Stimulated activated naive B cell treated with anti-CD40 and anti-IgM and Interleukin-4, amounts not matched to agents 10 μg/mL and 1 μg/mL and 100 μg/mL, for 72 hours (primary cell): ENCODE measurements at places on chromosomes 2 and 18.

GRCh38 chr2:231531466-231531865 lies 1.2 kb upstream of the NMUR1 start:
- H3K27me3 ChIP-seq: peaks cover 35% of the 10 kb centered on the region
- DNase-seq: no peak
- H3K36me3 ChIP-seq: no peaks in the 10 kb centered on the region
- peak overlapping the region; percentile 83 for H3K27ac ChIP-seq
- peaks cover 16% of the 10 kb centered on the region for H3K4me1 ChIP-seq

- no peaks in the 10 kb centered on the region for H3K27me3 ChIP-seq
- H3K27ac ChIP-seq: no peak overlapping the region
- no peak overlapping the region for H3K4me3 ChIP-seq
These were observed 55.0 kb upstream of the PEX13 start for GRCh38 chr2:60962528-60962927.

- H3K27me3 ChIP-seq: no peaks in the 10 kb centered on the region
- H3K4me1 ChIP-seq: no peaks in the 10 kb centered on the region
- H3K36me3 ChIP-seq: peaks cover 21% of the 10 kb centered on the region
These were observed 23.2 kb upstream of the PLA2R1 start for GRCh38 chr2:160085662-160086061.

DNA sequence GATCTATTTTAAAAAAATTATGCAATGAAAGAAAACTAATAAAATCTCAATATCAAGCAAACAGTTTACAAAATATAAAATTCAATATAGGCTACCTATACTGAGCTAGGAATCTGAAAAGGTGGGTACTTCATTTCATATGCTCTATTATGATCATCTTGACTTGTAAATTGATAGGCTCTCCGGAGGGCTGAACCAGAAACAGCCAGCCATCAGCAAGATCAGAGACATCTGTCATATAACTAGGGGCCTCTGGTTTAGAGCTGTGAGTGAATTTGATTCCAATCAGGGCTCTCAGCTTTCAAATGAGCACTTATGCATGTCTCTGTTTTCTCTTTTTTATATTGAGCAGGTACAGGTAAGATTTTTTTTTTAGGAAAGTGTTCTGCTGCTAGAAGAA lies 114.2 kb downstream of the SPHKAP start:
- H3K27ac ChIP-seq: no peak overlapping the region
- H3K36me3 ChIP-seq: no peaks in the 10 kb centered on the region
- H3K4me3 ChIP-seq: no peak overlapping the region
- no peak for DNase-seq
- no peaks in the 10 kb centered on the region for H3K4me1 ChIP-seq
- H3K27me3 ChIP-seq: no peaks in the 10 kb centered on the region

- no peaks in the 10 kb centered on the region for H3K27me3 ChIP-seq
- peak; percentile 26 for DNase-seq
- no peaks in the 10 kb centered on the region for H3K36me3 ChIP-seq
- peak overlapping the region; percentile 68 for H3K4me3 ChIP-seq
- H3K27ac ChIP-seq: no peak overlapping the region
These were observed 819.6 kb upstream of the FSHR start for GRCh38 chr2:49973917-49974368.

DNA sequence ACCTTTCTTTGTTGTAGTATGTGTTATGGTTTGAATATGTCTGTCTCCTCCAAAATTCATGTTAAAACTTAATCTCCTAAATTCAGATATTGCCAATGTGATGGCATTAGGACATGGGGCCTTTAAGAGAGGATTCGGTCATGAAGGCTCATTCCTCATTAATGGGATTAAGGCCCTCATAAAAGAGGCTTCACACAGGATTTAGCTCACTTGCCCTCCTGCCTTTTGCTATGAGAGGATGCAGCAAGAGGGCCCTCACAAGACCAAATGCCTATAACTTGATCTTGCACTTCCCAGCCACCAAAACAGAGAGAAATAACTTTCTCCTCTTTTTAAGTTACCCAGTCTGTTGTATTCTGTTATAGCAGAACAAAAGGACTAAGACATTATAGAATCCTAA lies 19.7 kb downstream of the ZBTB14 start:
- no peaks in the 10 kb centered on the region for H3K4me1 ChIP-seq
- H3K27ac ChIP-seq: no peak overlapping the region
- peaks cover 13% of the 10 kb centered on the region for H3K36me3 ChIP-seq
- no peak for DNase-seq
- H3K27me3 ChIP-seq: peaks cover 27% of the 10 kb centered on the region

DNA sequence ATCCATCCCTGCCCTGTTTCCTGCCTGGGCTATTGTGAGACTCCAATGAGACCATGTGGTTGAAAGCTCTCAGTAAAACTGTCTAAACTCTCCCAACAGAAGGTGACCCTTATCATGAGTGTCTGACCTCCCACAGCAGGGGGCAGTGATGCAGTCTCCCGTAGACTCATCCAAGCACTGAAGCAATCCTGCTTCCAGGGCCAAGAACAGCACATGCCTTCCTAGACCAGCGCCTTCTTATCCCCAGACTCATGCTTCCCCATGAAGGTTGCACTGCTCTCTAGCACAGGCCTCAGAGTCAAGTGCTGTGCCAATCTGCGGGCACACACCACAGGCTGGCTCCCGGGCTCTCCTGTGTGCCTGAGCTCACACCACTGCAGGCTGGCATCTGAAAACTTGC lies 112.3 kb downstream of the TNS1 start:
- no peaks in the 10 kb centered on the region for H3K36me3 ChIP-seq
- H3K4me3 ChIP-seq: no peak overlapping the region
- no peak overlapping the region for H3K27ac ChIP-seq
- H3K4me1 ChIP-seq: peaks cover 12% of the 10 kb centered on the region
- DNase-seq: no peak
- no peaks in the 10 kb centered on the region for H3K27me3 ChIP-seq

DNA sequence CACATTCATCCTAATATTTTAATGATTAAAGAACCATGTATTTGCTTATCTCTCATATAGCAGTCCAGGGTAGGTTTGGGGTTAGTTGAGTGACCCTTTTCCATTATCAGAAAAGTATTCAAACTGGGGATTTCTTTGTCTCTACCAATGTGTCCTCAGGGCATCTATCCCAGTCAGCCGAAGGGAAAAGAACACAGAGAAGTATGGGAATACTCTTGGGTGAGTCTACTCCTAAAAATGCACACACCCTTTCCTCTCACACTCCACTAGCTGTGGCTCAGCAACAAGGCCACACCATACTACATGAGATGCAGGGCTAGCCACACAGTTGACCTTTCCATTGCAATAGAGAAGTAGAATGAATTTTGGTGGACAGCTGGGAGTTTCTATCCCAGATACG lies 114.3 kb downstream of the NXPH2 start:
- H3K4me3 ChIP-seq: no peak overlapping the region
- peaks cover 2% of the 10 kb centered on the region for H3K27me3 ChIP-seq
- H3K36me3 ChIP-seq: no peaks in the 10 kb centered on the region
- no peaks in the 10 kb centered on the region for H3K4me1 ChIP-seq

- H3K36me3 ChIP-seq: no peaks in the 10 kb centered on the region
- no peaks in the 10 kb centered on the region for H3K4me1 ChIP-seq
- H3K4me3 ChIP-seq: no peak overlapping the region
- H3K27ac ChIP-seq: no peak overlapping the region
- H3K27me3 ChIP-seq: peaks cover 29% of the 10 kb centered on the region
- DNase-seq: no peak
These were observed 96.9 kb downstream of the TSHZ1 start for GRCh38 chr18:75307530-75307929.

GRCh38 chr18:34787931-34788532 lies 77.9 kb downstream of the DTNA start:
- no peak overlapping the region for H3K4me3 ChIP-seq
- peaks cover 2% of the 10 kb centered on the region for H3K4me1 ChIP-seq
- H3K27ac ChIP-seq: no peak overlapping the region

DNA sequence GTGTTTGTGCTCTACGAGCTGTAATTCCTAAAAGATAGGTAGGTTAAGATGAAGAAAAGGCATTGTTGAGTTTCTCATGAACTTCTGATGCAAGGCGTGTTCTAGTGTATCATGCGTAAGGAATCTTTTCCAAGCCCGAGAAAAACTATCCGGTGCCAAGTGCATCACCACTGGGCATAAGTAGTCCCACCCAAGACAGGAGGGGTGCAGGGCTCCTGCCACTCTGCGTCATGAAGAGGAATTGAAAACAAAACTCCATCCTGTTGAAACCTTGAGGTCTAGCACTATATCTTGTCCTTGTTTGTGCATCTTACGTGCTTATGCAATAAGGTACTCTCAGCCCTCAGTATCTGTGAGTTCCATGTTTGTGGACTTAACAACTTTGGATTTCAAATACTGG lies 45.7 kb downstream of the RAB31 start:
- DNase-seq: no peak
- H3K27me3 ChIP-seq: no peaks in the 10 kb centered on the region
- H3K4me3 ChIP-seq: no peak overlapping the region
- H3K27ac ChIP-seq: no peak overlapping the region

DNA sequence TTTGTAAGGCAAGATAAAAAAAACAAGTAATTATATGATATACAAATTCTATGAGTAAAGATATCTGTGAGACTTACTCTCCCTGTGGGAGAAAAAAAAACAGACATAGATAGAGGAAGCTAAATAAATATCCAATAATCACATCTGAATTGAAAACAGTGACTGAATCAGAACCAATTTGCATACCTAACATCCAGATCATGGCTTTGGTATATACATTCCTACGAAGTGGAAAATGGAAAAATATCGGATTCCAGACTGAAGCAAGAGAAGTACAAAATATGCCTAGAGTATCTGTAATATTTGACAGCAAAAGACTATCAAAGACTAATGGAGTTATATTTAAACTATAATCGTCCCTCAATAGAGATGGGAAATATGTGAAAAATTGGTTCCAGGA lies 1108.1 kb upstream of the CHAC2 start:
- H3K27ac ChIP-seq: no peak overlapping the region
- no peak for DNase-seq
- no peaks in the 10 kb centered on the region for H3K27me3 ChIP-seq
- no peaks in the 10 kb centered on the region for H3K36me3 ChIP-seq

DNA sequence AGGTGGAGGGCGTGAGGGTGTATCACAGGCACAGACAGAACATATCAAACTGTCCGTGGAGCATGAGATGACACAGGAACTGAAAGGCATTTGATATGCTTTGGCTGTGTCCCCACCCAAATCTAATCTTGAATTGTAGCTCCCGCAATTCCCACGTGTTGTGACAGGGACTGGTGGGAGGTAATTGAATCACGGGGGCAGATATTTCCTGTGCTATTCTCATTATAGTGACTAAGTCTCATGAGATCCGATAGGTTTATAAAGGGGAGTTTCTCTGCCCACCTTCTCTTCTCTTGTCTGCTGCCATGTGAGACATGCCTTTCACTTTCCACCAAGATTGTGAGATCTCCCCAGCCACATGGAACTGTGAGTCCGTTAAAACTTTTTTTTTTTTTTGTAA lies 123.1 kb upstream of the PIEZO2 start:
- DNase-seq: no peak
- no peaks in the 10 kb centered on the region for H3K27me3 ChIP-seq
- no peaks in the 10 kb centered on the region for H3K36me3 ChIP-seq
- H3K4me1 ChIP-seq: no peaks in the 10 kb centered on the region
- H3K4me3 ChIP-seq: no peak overlapping the region

- no peak for DNase-seq
- peak overlapping the region; percentile 99 for H3K4me3 ChIP-seq
- H3K27ac ChIP-seq: peak overlapping the region; percentile 97
- peaks cover 24% of the 10 kb centered on the region for H3K36me3 ChIP-seq
These were observed 1.4 kb downstream of the PSME4 start for GRCh38 chr2:53969285-53969967.

- no peaks in the 10 kb centered on the region for H3K36me3 ChIP-seq
- DNase-seq: no peak
- H3K4me3 ChIP-seq: no peak overlapping the region
- H3K27ac ChIP-seq: no peak overlapping the region
- no peaks in the 10 kb centered on the region for H3K27me3 ChIP-seq
These were observed 78.4 kb upstream of the FANCL start for GRCh38 chr2:58319481-58319880.

DNA sequence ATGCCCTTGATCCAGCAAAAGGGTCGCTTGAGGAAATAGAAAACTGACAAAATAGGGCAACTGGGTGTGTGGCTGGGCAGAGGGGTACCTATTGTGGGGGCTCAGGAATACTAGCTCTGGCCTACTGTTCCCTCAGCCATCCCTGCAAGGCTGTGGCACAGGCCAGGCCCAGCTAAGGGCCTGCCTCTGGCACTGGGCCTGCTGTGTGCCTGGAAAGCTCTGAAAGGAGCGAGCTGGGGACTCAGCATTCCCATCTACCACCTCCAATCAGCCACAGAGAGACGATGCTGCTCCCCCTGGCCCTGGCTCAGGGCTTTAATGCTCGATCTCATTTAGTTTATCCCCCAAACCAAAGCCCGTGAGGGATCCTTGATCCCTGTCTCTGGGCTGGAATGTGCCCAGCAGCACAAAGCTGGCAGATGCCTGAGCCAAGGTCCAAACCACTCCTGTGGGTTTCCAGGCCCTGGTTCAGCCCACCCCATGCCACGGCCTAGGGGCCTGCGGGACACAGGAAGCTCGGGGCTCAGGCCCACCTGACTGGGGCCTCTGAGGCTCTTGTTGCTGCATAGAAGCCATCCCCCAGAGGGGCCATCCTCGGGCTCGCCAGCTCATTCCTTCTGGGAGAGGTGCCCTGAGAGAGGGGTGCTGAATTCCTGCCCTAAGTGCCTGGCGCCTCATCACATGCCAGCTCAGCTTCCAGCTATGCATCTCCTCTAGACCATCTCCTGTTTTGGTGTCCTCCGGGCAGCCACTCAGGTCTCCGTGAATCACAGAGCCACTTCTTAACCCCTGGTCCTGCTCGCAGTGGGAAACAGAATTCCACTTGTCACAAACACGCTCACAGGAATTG lies 43.0 kb upstream of the KCNF1 start:
- H3K27ac ChIP-seq: no peak overlapping the region
- no peak for DNase-seq
- H3K36me3 ChIP-seq: peaks cover 2% of the 10 kb centered on the region
- H3K27me3 ChIP-seq: no peaks in the 10 kb centered on the region
- H3K4me3 ChIP-seq: no peak overlapping the region

- no peak overlapping the region for H3K27ac ChIP-seq
- no peak for DNase-seq
- no peaks in the 10 kb centered on the region for H3K27me3 ChIP-seq
- no peaks in the 10 kb centered on the region for H3K4me1 ChIP-seq
- peaks cover 7% of the 10 kb centered on the region for H3K36me3 ChIP-seq
These were observed 18.5 kb downstream of the TRAF3IP1 start for GRCh38 chr2:238338710-238339394.

DNA sequence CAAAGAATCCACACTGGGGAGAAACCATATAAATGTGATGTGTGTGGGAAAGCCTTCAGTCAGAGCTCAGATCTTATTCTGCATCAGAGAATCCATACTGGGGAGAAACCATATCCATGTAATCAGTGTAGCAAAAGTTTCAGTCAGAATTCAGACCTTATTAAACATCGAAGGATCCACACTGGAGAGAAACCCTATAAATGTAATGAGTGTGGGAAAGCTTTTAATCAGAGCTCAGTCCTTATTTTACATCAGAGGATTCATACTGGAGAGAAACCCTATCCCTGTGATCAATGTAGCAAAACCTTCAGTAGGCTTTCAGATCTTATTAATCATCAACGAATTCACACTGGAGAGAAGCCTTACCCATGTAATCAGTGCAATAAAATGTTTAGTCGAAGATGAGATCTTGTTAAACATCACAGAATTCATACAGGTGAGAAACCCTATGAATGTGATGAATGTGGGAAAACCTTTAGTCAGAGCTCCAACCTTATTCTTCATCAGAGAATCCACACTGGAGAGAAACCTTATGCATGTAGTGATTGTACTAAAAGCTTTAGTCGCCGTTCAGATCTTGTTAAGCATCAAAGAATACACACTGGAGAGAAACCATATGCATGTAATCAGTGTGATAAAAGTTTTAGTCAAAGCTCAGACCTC lies 16.7 kb upstream of the ZSCAN30 start:
- H3K4me3 ChIP-seq: no peak overlapping the region
- H3K36me3 ChIP-seq: peaks cover 81% of the 10 kb centered on the region
- no peak for DNase-seq
- H3K4me1 ChIP-seq: no peaks in the 10 kb centered on the region
- no peak overlapping the region for H3K27ac ChIP-seq
